Brain microvascular endothelial cell (primary cell): ENCODE measurements at places on chromosomes 3 and 15.
A peak's percentile ranks its signal among the peaks of the same experiment; 100 is the strongest.

- DNase-seq = no peak
Observed at GRCh38 chr3:88010810-88011209, 48.0 kb downstream of the CGGBP1 start.

DNA sequence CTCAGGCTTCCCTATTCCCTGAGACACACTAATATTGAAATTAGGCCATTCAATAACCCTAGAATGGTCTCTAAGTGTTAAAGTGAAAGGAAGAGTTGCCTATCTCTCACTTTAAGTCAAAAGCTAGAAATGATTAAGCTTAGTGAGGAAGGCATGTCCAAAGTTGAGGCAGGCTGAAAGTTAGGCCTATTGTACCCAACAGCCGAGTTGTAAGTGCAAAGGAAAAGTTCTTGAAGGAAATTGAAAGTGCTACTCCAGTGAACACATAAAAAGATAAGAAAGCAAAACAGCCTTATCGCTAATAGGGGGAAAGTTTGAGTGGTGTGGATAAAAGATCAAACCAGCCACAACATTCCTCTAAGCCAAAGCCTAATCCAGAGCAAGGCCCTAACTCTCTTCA lies 117.9 kb upstream of the SPATA12 start:
- no peak for DNase-seq

DNA sequence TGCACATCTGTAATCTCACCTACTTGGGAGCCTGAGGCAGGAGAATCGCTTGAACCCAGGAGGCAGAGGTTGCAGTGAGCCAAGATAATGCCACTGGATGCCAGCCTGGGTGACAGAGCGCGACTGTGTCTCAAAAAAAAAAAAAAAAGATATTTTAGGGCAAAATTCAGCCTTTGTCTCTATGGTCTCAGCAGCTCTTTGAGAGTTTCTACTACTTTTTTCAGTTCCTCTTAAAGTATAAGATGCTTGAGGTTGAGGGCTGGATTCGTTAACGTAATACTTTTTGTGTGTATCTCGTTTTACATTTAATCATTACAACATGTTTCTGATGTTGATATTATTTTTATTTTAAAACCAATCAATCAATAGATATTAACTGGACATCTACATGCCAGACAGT lies 381.2 kb upstream of the TBL1XR1 start:
- no peak for DNase-seq

GRCh38 chr15:86796521-86796920 lies 716.9 kb downstream of the AGBL1 start:
- DNase-seq = no peak

GRCh38 chr3:58010562-58010961 lies 2.3 kb downstream of the FLNB start:
- no peak for DNase-seq

DNA sequence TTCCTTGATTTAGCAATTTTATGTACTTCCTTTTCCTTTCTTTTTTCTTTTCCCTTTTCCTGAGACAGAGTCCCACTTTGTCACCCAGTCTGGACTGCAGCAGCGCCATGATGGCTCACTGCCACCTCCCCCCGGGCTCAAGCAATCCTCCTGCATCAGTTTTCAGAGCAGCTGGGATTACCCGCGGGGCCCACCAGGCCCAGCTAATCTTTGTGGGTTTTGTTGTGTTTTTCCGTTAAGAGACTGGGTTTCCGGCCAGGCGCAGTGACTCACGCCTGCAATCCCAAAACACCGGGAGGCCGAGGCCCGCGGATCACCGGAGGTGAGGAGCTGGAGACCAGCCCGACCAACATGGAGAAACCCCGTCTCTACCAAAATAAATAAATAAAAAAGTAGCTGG lies 17.7 kb downstream of the GOLGA8S start:
- no peak for DNase-seq

- no peak for DNase-seq
Observed at GRCh38 chr3:24810881-24811280, 316.2 kb upstream of the THRB start.

DNA sequence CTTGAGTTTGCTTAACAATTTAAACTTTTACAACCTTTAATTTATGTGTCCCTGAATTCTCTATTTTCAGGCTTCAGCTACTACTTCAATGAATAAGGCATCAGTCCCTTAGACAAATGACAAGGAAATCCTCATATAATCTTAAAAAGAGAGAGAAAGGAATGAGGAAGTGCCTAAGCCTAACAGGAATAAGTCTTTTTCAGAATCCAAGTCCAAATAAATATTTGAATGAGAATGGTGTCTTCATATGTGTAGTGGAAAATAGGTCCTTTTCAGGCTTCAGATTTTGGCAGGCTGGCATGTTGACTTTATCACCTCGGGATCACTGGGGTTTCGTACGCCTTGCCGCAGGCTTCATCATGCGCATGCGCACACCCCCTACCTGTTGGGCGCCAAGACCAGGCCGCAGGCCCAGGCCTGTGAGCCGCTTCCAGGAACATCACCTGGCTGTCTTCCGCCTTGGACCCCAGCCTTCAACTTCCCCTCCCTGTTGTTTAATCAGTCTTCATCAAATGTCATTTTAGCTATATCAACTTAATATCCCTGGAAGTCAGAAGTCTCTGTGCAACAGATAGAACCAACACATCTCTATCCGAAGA lies 334.5 kb downstream of the SOX2 start:
- DNase-seq = no peak

- no peak for DNase-seq
Observed at GRCh38 chr3:162400697-162401096, 904.1 kb downstream of the OTOL1 start.

GRCh38 chr3:131699001-131699400 lies 196.2 kb upstream of the MRPL3 start:
- DNase-seq = no peak

GRCh38 chr15:46365572-46365971 lies 730.7 kb downstream of the SQOR start:
- DNase-seq = no peak

- DNase-seq = no peak
Observed at GRCh38 chr3:37114251-37115145, 59.9 kb downstream of the LRRFIP2 start.

GRCh38 chr15:63015618-63016017 lies 26.9 kb upstream of the TPM1 start:
- DNase-seq = peak; percentile 78

DNA sequence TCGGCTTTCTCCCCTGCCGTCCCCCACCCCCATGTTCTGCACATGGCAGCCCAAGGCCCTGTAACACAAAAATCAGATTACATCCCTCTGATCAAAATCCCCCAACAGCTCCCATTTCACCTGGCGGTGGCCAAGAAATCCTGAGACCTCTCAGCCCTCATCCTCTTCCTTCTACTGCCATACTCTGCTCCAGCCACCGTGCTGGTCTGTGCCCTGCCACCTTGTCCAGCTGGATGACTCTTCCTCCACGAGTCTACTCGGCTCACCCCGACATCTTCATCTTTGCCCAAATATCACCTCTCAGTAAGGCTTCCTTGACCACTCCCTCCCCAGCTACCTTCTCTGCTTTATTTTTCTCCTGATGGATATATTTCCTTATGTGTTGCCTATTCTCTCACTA lies 3.1 kb downstream of the CCDC51 start:
- DNase-seq = no peak

- no peak for DNase-seq
Observed at GRCh38 chr15:26870346-26870745, 3.5 kb downstream of the GABRA5 start.

DNA sequence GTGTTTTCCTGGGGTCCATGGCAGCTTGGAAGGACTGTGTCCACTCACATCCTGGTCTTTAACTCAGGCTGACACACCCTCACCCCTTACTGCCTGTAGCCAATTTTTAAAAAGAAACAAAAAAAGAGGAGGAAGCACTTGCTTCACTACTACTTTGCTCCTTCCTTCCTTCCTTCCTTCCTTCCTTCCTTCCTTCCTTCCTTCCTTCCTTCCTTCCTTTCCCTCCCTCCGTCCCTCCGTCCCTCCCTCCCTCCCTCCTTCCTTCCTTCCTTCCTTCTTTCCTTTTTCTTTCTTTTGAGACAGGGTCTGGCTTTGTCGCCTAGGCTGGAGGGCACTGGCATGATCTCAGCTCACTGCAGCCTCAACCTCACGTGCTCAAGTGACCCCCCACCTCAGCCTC lies 25.5 kb upstream of the AKAP13 start:
- no peak for DNase-seq

GRCh38 chr15:35958975-35959374 lies 413.0 kb upstream of the DPH6 start:
- no peak for DNase-seq

- DNase-seq = no peak
Observed at GRCh38 chr15:42285034-42285433, 11.8 kb upstream of the TMEM87A start.

DNA sequence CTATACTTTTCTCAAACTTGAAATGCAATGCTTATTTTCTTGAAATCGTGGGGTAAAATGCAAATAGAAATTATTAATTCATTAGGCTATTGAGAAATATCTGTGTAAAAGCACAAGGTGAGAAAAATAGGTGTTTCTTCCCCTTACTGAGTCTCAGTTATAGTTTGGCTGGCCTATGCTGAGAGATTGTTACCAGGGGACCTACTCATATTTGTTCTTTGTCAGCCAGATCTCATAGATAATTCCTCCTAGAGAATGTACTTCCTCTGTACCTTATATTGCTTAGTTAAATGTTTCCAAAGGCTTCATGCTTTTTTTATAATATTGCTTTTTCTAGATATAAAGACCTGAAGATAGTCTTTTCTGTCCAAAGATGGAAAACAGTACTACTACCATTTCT lies 60.0 kb upstream of the TRPC1 start:
- DNase-seq = no peak

- DNase-seq = no peak
Observed at GRCh38 chr15:92062505-92062904, 209.0 kb downstream of the SLCO3A1 start.

GRCh38 chr3:64674591-64675076 lies 13.2 kb downstream of the ADAMTS9 start:
- DNase-seq = no peak

- peak; percentile 47 for DNase-seq
Observed at GRCh38 chr3:134754768-134755559, 40.1 kb upstream of the EPHB1 start.

- peak; percentile 65 for DNase-seq
Observed at GRCh38 chr3:14461748-14462324, 59.4 kb downstream of the SLC6A6 start.

DNA sequence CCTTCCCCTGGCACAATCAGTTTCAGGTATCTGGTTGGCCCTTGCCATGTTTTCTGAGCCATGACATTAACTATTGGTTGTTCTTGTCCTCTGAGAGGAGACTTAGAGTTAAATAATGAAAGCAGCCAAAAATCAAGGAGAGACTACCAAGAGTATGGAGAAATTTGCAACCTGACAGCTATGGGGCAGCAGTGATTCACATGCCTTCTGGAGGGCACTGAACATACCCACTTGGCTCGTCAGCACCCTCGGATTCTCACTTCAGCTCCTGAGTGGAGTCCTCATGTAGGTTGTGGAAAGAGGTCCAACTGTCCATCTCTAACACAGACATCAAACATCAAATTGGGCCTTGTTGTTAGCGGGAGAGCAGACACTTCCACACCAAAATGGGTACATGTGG lies 265.6 kb downstream of the EBLN2 start:
- no peak for DNase-seq

- DNase-seq = no peak
Observed at GRCh38 chr3:71011565-71012287, 571.8 kb downstream of the FOXP1 start.

- no peak for DNase-seq
Observed at GRCh38 chr3:160648701-160649100, 28.3 kb upstream of the ARL14 start.

DNA sequence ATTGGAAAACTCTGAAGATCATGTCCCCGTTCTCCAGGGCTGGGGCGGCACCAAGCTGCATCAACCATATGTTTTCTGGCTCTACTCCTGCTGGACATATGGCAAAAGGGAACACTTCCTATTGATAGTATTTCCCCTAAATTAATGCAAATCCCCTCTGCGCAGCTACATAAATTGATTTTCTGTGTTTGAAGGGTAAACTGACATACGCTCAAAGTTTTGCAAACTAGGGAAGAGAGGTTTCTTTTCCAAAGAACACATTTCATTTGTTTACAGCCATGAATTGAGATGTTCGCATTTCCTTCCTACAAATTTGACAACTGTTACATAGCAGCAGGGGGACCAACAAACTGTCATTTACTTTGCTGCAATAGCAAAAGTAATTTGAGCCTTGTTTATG lies 35.9 kb downstream of the CTXND1 start:
- no peak for DNase-seq

DNA sequence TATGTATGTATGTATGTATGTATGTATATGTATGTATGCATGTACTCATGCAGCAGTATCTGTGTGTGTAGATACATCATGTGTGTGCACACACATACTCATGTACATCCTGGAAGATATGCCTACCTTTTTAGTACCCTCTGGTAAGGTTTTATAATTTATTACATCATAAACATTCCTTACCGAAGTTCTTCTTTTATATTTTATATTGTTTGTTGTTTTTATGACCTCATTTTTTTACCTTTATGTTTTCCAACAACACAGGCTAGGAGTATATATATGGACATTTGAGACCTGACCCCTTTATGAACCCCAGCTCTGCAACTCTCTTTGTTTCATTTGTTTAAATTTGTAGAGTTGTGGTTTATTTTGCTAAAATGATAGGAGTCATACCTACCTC lies 263.5 kb downstream of the ADAMTSL3 start:
- DNase-seq = no peak

- no peak for DNase-seq
Observed at GRCh38 chr3:87272718-87273341, 3.6 kb downstream of the POU1F1 start.

DNA sequence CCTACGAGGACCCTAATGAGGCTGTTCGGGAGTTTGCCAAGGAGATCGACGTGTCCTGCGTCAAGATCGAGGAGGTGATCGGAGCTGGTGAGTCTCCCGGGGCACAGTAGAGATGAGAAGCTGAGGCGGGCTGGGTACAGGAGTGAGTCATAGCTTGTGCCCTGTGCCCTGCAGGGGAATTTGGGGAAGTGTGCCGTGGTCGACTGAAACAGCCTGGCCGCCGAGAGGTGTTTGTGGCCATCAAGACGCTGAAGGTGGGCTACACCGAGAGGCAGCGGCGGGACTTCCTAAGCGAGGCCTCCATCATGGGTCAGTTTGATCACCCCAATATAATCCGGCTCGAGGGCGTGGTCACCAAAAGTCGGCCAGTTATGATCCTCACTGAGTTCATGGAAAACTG lies 17.9 kb downstream of the EPHB3 start:
- DNase-seq = no peak

GRCh38 chr15:92077353-92078085 lies 224.0 kb downstream of the SLCO3A1 start:
- DNase-seq = peak; percentile 60

GRCh38 chr3:71784201-71784913 lies 591 bp downstream of the PROK2 start:
- DNase-seq = no peak

GRCh38 chr3:15291589-15292541 lies 40.5 kb downstream of the SH3BP5 start:
- no peak for DNase-seq

- DNase-seq = no peak
Observed at GRCh38 chr3:74787011-74787410, 172.6 kb upstream of the CNTN3 start.

- DNase-seq = no peak
Observed at GRCh38 chr15:99732124-99732750, 1.0 kb downstream of the LYSMD4 start.
